ENCODE measurements at places on chromosomes 6 and 20.

DNA sequence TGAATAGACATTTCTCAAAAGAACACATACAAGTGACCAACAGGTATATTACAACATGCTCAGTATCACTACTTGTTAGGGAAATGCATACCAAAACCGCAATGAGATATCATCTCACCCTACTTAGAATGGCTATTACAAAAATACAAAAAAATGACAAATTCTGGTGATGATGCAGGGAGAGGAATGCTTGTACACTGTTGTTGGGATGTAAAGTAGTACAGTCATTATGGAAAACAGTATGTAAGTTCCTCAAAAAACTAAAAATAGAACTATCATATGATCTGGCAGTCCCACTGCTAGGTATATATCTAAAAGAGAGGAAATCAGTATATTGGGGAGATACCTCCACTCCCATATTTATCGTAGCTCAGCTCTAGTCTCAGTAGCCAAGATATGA is 10.9 kb upstream of the SLC17A5 start:
- DNase-seq, result no peak

- DNase-seq, result no peak
Measured at GRCh38 chr6:74000666-74001490, 304.9 kb downstream of the CD109 start.

DNA sequence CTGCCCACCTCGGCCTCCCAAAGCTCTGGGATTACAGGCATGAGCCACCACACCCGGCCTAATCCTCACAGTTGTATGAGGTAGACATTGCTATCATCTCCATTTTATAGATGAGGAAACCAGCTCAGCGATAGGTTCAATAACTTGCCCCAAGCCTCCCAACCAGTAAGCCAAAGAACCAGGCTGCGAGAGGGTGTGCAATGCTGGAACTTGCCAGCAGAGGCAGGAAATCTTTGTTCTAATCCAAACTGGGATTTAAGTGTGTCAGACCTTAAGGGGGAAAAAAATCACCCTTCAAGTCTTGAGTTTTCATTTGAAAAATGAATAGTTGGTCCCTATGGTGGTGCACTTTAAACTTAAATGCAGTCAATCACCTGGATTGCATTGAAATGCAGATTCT is 20.1 kb upstream of the RNGTT start:
- no peak for DNase-seq

- DNase-seq, result no peak
Measured at GRCh38 chr20:43533060-43533459, 25.6 kb downstream of the L3MBTL1 start.

- DNase-seq, result no peak
Measured at GRCh38 chr6:40274058-40274457, 313.1 kb downstream of the LRFN2 start.

DNA sequence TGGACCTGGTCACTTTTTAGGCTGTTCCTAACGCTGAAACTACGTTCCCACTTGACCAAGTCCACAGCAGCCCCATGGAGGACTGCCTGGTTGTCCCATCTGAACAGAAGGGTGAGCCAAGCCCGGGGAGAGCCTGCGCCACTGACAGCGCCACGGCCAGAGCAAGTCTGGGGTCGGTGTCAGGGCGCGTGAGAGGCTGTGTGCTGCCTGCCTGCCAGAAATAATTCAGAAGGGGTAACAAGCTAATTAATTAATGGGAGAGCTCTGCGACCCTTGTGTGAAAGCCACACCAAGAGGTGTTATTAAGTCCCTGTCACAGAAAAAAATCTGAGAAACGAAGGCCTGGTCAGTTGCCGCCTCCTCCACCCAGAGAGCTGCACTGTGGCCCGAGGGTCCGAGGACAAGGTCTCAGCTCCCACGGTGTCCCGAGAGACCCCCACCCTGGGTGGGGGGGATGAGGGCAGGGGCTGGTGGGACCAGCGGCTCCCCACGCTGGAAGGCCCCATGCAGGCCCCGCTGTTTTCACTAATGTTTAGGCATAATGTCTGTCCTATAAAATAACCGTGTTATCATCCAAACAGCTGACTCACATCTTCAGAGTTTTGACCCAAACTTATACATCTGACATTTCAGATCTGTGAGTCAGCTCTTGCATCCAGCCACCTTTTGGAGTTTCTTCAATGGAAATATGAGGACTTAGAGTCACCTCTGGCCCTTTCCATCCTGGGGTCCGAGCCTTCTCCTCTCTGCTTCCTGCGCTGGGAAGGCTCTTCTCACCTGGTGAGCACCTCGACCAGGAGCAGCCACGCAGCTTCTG is 58.5 kb downstream of the DLL1 start:
- no peak for DNase-seq

GRCh38 chr6:134593887-134594286 is 276.0 kb upstream of the SGK1 start:
- DNase-seq, result no peak

DNA sequence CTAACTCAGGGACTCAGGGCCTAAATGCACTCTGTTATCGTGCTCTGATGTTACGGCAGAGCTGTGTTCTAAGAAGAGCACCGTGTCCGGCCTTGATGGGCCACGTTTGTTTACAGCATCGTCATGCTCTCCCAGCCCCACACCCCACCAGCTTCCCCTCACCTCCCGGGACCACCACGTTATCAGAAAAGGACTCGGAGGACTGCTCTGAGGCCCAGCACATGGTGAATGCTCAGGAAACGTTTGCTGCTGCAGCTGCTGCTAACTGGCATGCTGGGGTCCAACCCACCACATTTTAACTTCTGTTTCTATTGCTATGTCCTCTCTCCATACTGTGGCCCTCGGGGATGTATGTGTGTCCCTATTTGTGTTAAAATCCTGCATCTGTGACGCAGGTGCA is 50.3 kb downstream of the WDR27 start:
- no peak for DNase-seq

DNA sequence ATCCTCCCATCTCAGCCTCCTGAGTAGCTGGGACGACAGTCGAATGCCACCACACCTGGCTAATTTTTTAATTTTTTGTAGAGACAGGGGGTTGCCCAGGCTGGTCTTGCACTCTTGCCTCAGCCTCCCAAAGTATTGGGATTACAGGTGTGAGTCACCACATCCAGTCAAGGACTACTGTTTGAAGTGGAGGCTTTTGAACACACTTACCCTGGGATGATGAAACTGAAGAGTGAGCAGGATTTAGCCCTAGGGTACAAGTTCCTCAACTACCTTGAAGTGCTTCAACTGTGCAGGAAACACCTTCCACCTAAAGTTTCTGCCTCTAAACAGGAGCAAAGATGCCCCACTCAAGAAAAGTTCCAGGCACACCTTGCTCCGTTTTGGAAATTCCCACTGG is 15.7 kb upstream of the PARD6B start:
- no peak for DNase-seq

GRCh38 chr6:151494235-151494935 is 568 bp downstream of the CCDC170 start:
- DNase-seq, result no peak

DNA sequence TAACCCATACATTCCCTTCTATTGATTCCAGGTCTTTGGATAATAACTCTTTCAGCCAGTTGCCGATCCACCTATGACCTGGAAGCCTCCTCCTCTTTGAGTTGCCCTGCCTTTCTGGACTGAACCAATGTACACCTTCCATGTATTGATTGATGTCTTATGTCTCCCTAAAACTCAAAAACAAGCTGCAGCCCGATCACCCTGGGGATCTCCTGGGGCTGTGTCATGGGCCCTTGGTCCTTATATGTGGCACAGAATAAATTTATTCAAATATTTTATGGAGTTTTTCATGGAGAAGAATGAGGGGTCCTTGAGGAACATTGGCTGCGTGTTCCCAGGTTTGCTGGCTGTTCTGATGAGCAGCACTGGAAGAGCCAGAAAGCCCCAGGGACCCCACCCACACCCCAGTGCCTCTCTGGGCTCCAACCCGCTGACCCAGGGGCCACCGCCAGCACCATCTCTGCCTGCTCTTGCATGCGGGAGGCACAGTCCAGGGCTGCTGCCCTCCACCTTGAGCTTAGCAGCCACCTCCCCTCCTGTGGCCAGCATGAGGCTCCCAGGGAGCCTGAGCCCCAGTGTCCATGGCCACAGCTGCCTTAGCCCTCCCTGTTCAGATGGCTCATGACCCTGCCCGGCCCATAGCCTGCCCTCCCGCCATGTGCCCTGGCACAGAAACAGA is 36.5 kb upstream of the CST7 start:
- DNase-seq, result no peak

GRCh38 chr20:45450097-45450818 is 19.3 kb upstream of the WFDC2 start:
- no peak for DNase-seq

DNA sequence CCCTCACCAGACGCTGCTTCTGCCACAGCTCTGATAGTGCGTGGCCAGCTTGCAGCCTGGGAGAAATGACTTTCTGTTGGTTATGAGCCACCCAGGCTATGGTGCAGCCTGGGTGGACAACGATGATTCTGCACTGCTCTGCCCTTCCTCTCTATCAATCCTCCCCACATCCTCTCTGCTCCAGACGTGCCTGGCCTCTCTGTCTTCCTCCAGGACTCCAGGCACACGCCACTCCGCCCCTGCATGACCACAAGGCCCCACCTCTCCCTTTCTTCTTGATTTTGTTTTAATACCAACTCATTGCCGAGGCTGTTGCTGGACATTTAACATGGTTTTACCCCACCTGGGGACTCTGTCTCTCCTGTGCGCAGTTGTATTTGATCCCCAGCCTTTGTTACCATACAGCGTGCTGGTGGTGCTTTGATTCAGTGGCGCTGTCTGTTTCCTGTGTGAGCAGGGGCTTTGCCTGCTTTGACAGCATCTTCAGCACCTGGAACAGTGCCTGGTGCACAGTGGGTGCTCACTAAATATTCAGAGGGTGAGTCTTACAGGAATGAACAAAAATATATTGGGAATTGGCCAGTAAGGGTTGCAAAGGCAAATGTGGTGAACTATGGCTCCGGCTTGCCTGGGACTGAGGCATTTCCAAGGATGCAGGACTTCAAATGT is 280.9 kb downstream of the CDH26 start:
- DNase-seq, result no peak

- no peak for DNase-seq
Measured at GRCh38 chr20:18727032-18727508, 86.5 kb upstream of the SCP2D1 start.

- DNase-seq, result no peak
Measured at GRCh38 chr6:16740097-16740496, 21.2 kb downstream of the ATXN1 start.

DNA sequence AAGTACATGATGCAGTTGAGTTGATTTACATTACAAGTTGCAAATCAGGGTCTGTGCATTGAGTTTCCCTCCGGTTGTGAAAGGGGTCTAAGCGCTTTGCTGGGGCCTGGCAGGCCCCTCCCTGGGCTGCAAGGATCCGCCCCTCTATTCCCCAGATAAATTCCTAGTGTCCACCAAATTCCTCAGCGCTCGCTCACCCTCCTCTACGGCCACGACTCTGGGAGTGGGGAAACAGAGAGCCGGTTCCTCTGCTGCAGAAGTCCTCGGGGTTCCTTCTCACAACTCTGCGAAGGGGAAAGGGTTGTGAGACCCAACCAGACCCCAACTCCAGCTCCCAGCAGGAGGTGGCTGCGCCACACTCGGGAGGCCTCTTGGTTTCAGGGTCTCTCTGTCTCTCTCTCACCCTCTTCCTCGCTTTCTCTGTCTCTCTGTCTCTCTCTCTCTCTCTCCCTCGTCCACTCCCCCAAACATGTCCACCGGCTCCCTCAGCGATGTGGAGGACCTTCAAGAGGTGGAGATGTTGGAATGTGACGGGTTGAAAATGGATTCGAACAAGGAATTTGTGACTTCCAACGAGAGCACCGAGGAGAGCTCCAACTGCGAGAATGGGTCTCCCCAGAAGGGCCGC is at the start of gene TCF21:
TSS of gene TCF21 (plus strand) at position 185 of the 628 bp plus-strand sequence. CDS start at position 470, 285 bp downstream.
- no peak for DNase-seq

DNA sequence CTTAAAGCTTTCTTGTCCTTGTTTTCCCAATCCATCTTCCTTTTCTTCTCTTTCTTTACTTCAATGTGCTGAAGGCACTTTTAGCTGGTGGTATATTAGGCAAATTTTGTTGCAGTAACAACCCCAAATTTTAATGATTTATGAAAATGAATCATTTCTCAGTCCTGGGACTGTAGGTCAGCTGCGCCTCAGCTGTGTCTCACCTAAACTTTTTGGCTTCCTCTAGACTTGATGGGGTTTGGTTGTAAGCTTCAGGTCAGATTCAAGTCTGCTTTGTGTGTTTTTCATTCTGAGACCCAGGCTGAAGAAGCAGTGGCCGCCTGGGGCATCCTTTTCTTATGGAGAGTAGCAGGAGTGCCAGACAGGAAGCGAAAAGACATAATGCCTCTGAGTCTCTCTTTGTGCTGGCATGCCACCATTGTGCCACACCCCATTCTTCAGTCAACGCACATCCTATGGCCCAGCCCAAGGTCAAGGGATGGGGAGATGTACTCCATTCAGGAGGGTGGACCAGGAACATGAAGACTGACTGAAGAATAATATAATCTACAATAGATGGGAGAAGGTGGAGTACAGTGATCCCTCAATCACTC is 28.9 kb upstream of the CD83 start:
- DNase-seq, result no peak

All from GM06990 (cell line).